ENCODE measurements at places on chromosomes 13 and 19.

DNA sequence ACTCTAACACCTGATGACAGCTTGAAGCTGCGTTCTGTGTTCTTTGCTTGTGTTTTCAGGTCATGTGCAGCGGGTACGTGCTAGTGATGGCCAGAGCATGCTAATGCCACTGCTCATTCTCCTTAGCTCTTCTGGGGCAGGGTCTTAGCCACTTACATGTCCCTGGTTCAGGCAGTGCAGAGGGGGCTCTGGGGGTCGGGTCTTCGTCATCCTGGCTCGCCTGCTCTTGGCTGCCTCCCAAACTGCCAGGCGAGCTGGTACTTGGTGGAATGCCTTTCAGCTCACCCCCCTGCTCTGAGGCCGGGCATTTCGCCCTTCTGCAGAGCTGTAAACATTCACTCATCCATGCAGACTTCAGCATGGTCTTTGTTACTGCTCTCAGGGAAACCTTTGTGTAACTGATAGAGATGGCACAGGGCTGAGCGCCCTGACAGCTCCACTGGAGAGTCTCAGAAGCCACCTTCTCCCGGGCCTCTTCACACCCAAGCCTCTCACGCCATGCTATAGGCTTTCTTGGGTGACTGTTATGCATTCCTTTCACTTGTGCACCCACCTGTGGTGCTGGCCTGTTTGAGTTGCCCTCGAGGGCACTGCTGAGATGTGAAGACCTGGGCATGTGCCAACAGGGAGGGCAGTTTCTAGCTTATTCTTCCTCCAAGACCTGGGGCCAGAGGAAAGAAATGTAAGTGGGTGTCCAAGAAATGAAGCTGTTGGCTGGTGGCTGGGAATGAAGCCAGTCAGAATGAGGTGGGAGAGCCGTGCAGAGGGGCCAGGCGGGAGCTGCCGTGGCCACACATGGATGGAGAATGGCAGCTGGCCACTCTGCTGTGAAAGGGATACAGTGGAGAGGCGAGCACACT, 24.4 kb downstream of the FAM124A start:
- no peak for DNase-seq

DNA sequence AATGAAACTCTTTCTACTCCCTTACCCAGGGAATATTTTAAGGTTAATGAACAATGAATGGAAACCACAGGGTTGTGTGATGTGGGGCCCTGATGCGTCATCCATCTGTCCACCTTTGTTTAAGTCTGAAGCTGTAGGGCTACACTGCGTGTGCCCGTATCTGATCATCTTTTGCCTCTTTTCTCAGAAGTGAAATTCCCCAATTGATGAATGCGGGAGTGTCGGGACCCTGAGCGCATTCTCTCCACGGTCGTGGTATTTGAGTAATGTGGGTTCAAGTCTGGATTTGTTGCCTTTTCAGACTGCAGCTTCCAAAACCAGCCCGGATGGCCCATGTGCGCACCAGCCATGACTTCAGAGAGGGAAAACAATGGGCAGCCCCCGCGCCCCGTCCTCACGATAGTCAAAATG, 112.3 kb downstream of the COL4A2 start:
- DNase-seq = no peak

GRCh38 chr13:95174517-95174916, 126.7 kb downstream of the ABCC4 start:
- no peak for DNase-seq

DNA sequence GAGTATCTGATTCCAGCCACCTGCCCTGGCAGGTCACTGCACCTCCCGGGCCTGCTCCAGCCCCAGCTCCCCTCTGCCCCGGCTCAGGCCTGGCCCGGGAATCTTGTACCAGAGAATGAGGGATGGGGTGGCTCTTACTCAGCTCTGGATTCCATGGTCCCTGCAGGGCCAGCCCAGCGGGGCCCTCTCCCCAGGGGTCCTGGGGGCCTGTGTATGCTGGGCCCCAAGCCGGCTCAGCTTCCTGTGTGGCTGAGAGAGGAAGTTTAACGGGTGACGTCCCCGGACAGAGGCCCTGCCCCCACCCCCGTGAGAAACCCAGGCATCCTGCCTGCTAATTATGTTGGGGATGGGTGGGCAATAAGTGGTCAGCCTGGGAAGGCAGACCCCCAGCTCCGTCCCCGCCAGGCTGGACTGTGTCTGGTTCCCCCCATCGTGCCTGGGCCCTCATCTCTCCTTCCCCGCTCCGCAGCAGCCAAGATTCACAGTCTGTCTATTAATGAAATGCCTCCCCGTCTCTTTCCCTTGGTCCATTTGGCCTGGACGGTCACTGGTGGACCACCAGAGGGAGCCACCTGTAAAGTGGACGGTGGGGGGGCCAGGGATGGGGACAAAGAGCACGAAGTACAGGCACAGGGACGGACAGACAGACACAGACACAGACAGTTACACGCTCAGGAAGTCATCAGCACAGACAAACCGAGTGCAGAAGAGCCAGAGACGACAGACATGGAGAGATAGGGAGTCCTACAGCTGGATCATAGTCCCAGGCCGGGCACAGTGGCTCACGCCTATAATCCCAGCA, at the start of gene DENND1C:
TSS of gene DENND1C (minus strand) at position 247 of the 802 bp plus-strand sequence. CDS start at position 155, 92 bp downstream.
- peak; percentile 54 for DNase-seq

- DNase-seq = no peak
These were observed 58.6 kb downstream of the LMO7 start for GRCh38 chr13:75694722-75695121.

- no peak for DNase-seq
These were observed 70.6 kb downstream of the STK24 start for GRCh38 chr13:98506322-98506721.
